ENCODE measurements at places on chromosomes 7 and 10. TPM values are rescaled to one million over a fixed set of nuclear protein-coding genes. Genes with fewer than 3 reads are reported as not detected.

DNA sequence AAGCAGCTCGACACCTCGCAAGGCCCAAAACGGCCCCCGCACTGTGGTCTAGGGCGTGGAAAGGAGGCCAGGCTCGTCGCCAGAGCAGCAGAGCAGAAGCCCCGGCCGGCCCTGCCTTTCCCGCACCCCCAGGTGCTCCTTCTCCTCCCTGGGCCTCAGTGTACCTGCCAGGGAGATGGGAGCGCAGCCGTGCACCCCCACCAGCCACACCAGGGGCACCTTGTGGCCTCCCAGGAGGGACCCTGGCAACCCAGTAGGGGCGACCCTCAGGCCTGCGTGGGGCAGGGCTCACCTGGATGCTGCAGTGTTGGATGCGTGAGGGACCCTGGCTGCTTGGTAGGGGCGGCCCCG is 9.5 kb downstream of the PDGFA start:
- no peaks in the 10 kb centered on the region for H3K36me3 ChIP-seq
- H3K27me3 ChIP-seq: no peaks in the 10 kb centered on the region
- no peaks in the 10 kb centered on the region for H3K4me1 ChIP-seq
- no peak overlapping the region for H3K27ac ChIP-seq

DNA sequence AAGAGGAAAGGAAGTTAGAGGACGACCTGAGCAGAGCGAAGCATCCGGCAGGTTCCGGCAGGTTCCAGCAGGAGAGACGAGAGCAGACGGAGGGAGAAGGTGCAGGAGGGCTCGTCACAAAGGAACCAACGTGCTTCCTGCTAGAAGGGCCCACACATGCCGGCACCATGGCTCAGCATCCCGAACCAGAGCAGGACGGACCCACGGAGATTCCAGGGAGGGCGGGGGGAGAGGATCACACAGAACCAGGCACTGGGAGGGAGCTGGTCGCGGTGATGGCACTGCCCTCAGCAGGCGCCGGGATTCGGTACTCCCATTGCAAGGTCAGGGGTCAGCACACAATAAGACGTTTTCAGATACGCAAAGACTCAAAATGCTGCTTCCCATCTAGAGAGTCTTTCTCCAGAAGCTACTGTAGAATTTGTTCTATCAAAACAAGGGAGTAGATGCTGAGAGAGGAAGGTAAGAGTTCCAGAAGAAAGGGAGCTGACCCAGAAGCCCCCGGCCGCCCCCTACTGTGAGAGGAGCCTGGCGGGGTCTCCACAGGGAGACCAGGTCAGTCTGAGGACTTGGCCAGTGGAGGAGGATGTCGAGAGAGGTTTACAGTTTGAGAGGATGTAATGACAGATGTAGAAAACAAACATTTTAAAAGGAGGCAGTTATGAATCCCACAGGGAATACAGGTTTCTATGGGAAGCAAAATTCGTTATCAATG is 23.6 kb upstream of the PWWP2B start:
- H3K4me1 ChIP-seq: no peaks in the 10 kb centered on the region
- no peaks in the 10 kb centered on the region for H3K36me3 ChIP-seq
- no peak for DNase-seq
- no peak overlapping the region for H3K27ac ChIP-seq
- no peaks in the 10 kb centered on the region for H3K27me3 ChIP-seq
- H3K4me3 ChIP-seq: no peak overlapping the region

Gene SLC4A2
- total RNA-seq: 84.7 TPM

Gene KEL
- 0.61 TPM for total RNA-seq

Gene PODXL
- 1.3 TPM for total RNA-seq

Data from CD4-positive, alpha-beta memory T cell (primary cell).